ENCODE measurements at places on chromosomes 11 and 22. TPM values are rescaled to one million over a fixed set of nuclear protein-coding genes. Genes with fewer than 3 reads are reported as not detected.

GRCh38 chr11:107583629-107584195 is 7.2 kb upstream of the ELMOD1 start:
- no peaks in the 10 kb centered on the region for H3K36me3 ChIP-seq
- no peak overlapping the region for H3K4me3 ChIP-seq
- no peaks in the 10 kb centered on the region for H3K4me1 ChIP-seq

GRCh38 chr11:32226480-32226879 is 135.6 kb downstream of the RCN1 start:
- no peak for DNase-seq
- no peak overlapping the region for H3K4me3 ChIP-seq
- H3K36me3 ChIP-seq: no peaks in the 10 kb centered on the region
- no peak overlapping the region for H3K27ac ChIP-seq
- no peaks in the 10 kb centered on the region for H3K27me3 ChIP-seq
- no peaks in the 10 kb centered on the region for H3K4me1 ChIP-seq

DNA sequence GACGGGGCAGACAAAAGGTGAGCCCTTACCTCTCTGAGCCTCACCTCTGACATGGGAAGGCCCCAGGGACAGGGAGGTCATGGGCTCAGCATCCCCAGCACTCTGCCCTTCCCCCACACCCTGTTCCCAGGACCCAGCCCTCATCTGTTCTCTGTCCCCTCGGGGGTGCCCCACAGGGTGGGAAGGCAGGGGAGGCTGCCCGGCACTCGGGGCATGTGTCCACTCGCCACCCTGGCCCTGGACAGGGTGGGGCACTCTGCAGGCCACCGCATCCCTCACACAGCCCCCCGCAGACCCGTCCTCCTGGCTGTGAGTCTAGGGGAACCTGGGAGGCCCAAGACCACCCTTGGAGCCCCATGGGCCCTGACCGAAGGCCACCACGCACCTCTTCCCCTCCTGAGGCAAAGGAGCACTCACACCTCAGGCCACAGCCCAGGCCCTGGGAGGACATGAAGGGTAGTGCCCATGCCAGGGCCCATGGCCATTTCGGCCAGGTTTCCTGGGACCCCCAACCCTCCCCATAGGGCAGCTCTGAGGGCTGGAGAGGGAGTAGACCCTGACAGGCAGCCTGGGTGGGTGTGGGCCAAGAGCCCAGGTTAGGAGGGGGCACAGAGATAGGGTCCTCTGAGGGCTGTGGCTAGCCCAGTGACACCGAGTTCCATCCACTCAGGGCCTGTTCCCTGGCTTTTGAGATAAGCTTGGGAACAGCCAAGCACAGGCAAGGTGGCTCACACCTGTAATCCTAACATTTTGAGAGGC is 193.1 kb downstream of the IGLL1 start:
- H3K36me3 ChIP-seq: no peaks in the 10 kb centered on the region
- no peak overlapping the region for H3K4me3 ChIP-seq
- peak; percentile 60 for DNase-seq
- peaks cover 10% of the 10 kb centered on the region for H3K4me1 ChIP-seq
- no peak overlapping the region for H3K27ac ChIP-seq

- no peaks in the 10 kb centered on the region for H3K27me3 ChIP-seq
- peak; percentile 38 for DNase-seq
- peak overlapping the region; percentile 78 for H3K27ac ChIP-seq
- H3K36me3 ChIP-seq: no peaks in the 10 kb centered on the region
Observed at GRCh38 chr11:76234416-76235232, 28.3 kb upstream of the WNT11 start.

- H3K36me3 ChIP-seq: no peaks in the 10 kb centered on the region
- H3K27me3 ChIP-seq: no peaks in the 10 kb centered on the region
- peak overlapping the region; percentile 87 for H3K27ac ChIP-seq
- H3K4me1 ChIP-seq: peaks cover 75% of the 10 kb centered on the region
Observed at GRCh38 chr11:46359953-46360352, 12.7 kb downstream of the DGKZ start.

GRCh38 chr11:2144544-2145248 is 5.5 kb upstream of the IGF2 start:
- no peak for DNase-seq
- H3K4me3 ChIP-seq: no peak overlapping the region
- no peak overlapping the region for H3K27ac ChIP-seq
- H3K4me1 ChIP-seq: peaks cover 18% of the 10 kb centered on the region
- H3K36me3 ChIP-seq: no peaks in the 10 kb centered on the region
- H3K27me3 ChIP-seq: peaks cover 60% of the 10 kb centered on the region

GRCh38 chr11:18223591-18224387 is 12.8 kb downstream of the SAA4 start:
- H3K4me3 ChIP-seq: no peak overlapping the region
- H3K4me1 ChIP-seq: no peaks in the 10 kb centered on the region
- no peaks in the 10 kb centered on the region for H3K36me3 ChIP-seq

- H3K27me3 ChIP-seq: no peaks in the 10 kb centered on the region
- H3K36me3 ChIP-seq: peaks cover 3% of the 10 kb centered on the region
Observed at GRCh38 chr22:29753808-29754657, 12.8 kb downstream of the ZMAT5 start.

GRCh38 chr22:45645526-45646414 is 25.9 kb upstream of the ATXN10 start:
- H3K27ac ChIP-seq: no peak overlapping the region
- no peaks in the 10 kb centered on the region for H3K27me3 ChIP-seq
- peak; percentile 78 for DNase-seq
- peaks cover 8% of the 10 kb centered on the region for H3K4me1 ChIP-seq

SHISAL1 gene
- not detected for total RNA-seq

KCTD17 gene
- total RNA-seq: 12.4 TPM

SCO2 gene
- total RNA-seq: 10.2 TPM

PLAAT2 gene
- 10.5 TPM for total RNA-seq

PHF21B gene
- total RNA-seq: not detected

SERPIND1 gene
- not detected for total RNA-seq

ACRV1 gene
- not detected for total RNA-seq

Data from upper lobe of left lung (tissue), 6 donors.